ENCODE measurements at places on chromosomes 4 and X.

- no peak for DNase-seq
Measured at GRCh38 chr4:11514779-11515419, 86.2 kb upstream of the HS3ST1 start.

DNA sequence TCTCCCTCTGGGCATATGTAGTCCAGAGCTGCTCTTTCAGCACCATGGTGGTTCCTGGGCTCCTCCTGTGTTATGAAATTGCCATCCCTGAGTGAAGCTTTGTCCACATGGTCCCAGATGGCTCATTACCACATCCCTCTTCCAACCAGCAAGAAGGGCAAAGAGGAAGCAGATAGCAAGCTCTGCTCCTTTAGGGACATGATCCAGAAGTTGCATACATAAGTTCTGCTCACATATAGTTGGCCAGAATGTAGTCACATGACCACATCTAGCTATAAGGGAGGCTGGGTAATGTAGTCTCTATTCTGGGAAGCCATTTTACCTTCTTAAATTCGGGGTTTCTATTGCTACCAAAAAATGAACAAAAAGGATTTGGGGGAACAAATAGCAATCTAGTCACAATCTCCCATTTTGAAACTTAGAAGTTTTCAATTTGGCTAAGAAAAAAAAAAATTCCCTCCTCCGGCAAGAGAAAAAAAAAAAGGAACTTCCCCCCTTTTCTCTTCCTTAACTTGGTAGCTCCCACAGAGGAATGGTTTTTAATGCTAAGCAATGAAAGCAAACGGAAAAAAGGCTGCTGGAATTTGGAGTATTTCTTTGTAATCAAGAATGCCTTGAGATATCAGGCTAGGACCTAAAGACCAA is 88.2 kb upstream of the USP9X start:
- no peak for DNase-seq

GRCh38 chrX:55098691-55099090 is 9.9 kb downstream of the PAGE2 start:
- DNase-seq, result no peak

- no peak for DNase-seq
Measured at GRCh38 chr4:170015285-170015684, 10.9 kb downstream of the MFAP3L start.

GRCh38 chr4:119053997-119054396 is 81.6 kb upstream of the MYOZ2 start:
- no peak for DNase-seq

GRCh38 chr4:26217961-26218676 is 102.7 kb upstream of the RBPJ start:
- DNase-seq, result peak; percentile 32

DNA sequence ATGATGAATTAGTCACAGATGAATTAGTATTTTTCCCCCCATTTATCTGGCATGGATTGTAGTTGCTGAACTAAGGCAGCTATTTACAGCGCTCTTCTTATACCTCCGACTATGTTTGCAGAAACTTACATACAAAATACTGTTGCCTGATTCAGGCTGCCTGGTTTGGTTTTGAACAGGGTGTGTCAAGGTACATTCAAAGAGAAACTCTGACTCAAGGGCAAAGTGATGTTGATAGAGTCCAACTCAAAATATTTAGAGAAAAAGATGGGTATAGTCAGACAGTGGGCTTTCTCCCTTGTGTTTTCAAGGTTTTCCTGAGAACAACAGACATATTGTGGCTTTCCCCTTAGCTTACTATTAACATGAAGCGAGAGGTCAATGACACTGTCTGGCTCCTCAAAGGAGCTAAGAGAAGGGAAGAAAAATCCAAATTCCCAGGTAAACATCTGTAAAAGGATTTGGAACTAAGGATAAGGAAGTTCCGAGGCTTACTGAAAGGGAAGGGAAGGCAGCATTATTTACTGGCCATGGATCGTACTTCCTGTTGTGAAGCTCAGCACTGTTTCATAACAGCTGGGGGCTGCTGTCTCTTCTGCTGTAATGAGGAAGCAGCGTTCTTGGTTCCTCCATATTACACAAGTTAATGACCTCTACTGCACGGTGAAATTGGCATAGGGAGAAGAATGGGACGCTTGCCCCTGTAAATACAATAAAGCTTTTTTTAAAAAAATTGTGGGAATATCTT is 30.9 kb downstream of the FAM9C start:
- DNase-seq, result peak; percentile 62

GRCh38 chr4:172153719-172154118 is 340.5 kb downstream of the GALNTL6 start:
- no peak for DNase-seq

GRCh38 chr4:13137390-13137789 is 346.8 kb downstream of the RAB28 start:
- DNase-seq, result no peak

DNA sequence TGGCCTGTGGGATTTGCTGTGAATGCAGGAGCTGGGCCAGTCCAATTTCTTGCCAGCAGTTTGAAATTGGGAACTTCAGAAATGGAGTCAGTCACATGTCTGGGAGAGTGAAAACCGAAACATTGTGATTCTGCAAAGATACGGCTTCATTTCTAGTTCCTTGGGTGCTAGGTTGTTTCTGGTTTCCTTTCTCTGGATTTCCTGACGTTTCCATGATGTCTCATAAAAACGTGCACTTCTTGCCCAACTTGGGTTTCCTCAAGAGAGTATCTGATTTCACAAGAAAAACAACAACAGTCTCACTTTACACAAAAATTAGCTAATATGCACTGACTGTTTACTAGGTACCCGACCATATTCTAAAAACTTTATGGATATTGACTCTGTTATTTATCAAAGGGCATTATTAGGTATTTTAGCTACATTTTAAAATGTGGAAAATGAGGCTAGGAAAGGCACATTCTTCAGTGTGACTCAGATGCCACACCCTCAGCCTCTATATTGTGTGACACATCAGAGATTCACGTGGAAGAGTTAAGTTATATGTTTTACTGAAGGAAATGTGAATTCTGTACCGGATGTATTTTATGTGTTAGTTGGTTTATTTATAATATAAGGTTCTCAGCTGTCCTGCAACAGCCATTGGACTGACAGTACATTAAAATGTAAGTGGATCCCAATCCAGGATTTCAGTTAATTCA is 225.0 kb upstream of the PUDP start:
- no peak for DNase-seq

GRCh38 chr4:31071508-31072486 is 351.6 kb downstream of the PCDH7 start:
- DNase-seq, result no peak

DNA sequence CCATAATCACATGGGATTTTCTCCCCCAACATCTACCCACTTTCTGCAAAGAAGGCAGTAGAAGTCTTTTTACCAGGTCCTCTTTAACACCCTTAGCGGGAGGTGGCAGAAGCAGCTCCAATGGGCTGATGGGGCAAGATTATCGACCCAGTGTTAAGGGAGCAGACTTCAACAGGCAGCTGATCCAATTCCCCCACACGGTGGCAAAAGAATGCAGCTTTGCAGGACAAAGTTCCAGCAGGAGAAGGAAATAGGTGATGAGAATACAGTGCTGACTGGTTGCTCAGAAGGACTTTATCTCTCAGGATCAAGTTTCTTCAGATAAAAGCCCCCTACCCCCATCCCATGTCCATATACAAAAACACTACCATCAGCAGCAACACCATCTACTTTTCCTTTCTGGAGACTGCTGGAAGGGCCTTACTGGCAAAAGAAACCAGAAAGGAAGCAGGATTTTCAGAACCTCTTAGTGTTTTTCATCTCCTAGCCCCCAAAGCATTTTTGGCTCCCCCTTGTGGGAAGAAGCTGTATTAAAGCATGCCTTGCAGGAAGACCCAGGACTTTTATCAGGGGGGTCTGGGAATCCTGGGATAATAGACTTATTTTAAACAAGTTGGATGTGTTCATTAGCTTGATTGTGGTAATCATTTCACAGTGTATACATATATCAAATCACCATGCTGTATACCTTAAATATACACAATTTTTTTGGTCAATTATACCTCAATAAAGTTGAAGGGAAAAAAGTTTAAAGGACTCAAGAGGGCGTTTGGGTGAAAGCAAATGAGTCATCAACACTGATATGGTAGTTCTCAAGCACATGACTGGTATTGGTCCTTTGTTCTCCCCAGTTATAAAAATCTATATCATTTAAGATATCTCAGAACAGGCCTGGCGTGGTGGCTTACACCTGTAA is 146.4 kb downstream of the GPC3 start:
- no peak for DNase-seq

GRCh38 chr4:110620691-110621327 is 2.1 kb downstream of the PITX2 start:
- no peak for DNase-seq

DNA sequence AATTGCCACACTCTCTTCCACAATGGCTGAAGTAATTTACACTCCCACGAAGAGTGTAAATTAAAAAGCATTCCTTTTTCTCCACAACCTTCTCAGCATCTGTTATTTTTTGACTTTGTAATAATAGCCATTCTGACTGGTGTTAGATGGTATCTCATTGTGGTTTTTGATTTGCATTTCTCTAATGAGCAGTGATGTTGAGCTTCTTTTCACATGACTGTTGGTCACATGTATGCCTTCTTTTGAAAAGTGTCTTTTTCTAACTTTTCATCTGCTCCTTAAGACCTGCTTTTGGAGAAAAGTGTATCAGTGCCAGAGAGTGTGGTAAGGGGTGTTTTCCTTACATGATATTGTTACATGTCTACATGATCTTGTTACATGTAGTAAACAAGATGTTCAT is 25.7 kb downstream of the GUCY1A1 start:
- DNase-seq, result no peak

- DNase-seq, result no peak
Measured at GRCh38 chr4:6217716-6218381, 17.5 kb upstream of the JAKMIP1 start.

- DNase-seq, result no peak
Measured at GRCh38 chrX:118383120-118383519, 37.2 kb downstream of the WDR44 start.

DNA sequence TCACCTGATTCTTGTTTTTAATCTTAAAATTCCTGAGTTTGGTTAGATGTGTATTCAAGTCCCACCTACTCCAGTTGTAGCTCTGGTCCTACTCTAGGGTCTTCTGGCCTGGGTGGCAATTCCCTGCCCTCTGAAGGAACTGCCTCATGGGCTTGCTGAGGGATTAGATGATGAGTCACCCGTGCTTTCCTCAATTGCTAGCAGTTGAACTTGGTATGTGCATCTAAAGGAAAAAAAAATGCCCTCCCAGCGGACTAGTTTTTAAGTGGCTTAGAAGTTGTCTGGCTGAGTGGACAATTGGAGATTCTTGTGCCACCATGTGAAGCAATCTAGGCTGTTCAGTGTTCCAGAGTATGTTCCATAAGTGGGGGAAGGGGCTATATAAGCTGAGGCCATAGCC is 127.0 kb downstream of the CCNG2 start:
- no peak for DNase-seq

GRCh38 chrX:43809463-43809862 is 72.8 kb downstream of the MAOB start:
- DNase-seq, result no peak

GRCh38 chrX:8773117-8773516 is 28.1 kb downstream of the FAM9A start:
- no peak for DNase-seq

All from bone marrow (tissue), 2 donors.